ENCODE measurements at places on chromosomes 5 and 9.
A peak's percentile ranks its signal among the peaks of the same experiment; 100 is the strongest.

DNA sequence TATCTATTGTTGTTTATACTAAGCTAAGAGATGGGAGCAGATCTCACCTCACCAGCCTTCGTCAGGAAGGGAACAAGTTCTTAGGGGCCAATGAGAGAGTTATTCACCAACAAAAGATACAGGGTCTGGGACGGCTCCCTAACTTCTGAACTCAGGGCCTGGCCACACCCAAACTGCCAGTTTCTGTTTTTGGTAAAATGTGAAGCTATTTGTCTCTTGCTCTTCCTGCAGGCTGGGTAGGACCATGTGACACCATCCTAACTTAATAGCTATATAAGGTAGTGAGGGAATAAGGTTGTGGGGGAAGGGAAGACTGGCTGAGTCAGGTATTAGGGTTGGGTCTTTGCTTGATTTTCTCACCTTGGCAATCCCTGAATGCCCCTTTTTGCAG lies 480.5 kb downstream of the KDM4C start:
- DNase-seq, result no peak

- DNase-seq, result no peak
Measured at GRCh38 chr5:154334406-154335064, 111.3 kb upstream of the SAP30L start.

DNA sequence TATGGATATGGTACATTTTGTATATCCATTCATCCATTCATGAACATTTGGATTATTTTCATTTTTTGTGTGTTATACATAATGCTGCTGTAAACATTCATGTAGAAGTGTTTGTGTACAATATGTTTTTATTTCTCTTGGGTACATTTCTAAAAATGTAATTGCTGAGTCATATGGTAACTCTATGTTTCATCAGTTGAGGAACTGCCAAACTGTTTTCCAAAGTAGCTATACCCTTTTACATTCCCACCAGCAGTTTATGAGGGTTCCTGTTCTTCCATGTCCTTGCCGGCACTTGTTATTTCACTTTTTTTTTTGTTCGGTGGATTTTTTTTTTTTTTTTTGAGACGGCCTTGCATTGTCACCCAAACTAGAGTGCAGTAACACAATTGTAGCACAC lies 54.0 kb upstream of the MCCC2 start:
- DNase-seq, result no peak

DNA sequence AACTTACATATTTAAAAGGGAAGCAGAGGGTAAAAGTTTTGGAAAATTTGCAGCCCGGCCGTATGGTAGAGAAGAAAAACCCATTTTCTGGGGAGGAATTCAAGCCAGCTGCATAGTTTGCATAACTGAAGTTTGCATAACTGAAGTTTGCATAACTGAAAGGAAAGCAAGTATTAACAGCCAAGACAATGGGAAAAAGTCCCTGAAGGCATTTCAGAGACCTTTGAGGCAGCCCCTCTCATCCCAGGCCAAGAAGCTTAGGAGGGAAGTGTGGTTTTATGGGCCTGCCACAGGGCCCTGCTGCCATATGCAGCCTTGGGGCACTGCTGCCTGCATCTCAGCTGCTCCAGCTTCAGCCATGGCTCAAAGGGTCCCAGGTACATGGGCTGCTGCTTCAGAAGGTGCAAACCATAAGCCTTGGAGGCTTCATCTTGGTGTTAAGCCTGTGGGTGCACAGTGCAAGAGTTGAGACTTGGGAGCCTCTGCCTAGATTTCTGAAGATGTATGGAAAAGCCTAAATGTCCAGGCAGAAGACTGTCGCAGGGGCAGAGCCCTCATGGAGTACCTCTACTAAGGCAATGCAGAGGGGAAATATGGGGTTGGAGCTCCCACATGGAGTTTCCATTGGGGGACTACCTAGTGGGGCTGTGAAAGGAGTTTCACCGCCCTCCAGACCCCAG lies 36.9 kb upstream of the CXCL14 start:
- no peak for DNase-seq

DNA sequence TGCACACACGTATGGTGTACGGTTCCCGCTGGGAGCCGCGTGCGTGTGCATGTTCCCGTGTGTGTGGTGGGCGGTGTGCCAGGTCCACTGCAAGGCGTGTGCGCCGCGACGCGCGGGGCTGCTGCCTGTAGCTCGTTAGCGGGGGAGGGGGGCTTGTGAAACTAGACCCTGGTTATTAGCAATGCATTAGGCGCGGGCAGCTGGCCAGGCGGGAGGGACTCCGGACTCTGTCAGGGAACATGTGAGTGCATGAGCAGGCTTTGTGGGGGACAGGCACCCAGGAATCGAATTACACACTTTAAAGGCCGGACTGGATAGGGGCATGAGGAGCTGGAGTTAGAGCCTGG lies 32.2 kb upstream of the ENHO start:
- DNase-seq, result no peak

- DNase-seq, result peak; percentile 47
Measured at GRCh38 chr9:98989036-98990000, 45.6 kb downstream of the COL15A1 start.

- DNase-seq, result no peak
Measured at GRCh38 chr5:172389578-172390112, 64.7 kb downstream of the SH3PXD2B start.

DNA sequence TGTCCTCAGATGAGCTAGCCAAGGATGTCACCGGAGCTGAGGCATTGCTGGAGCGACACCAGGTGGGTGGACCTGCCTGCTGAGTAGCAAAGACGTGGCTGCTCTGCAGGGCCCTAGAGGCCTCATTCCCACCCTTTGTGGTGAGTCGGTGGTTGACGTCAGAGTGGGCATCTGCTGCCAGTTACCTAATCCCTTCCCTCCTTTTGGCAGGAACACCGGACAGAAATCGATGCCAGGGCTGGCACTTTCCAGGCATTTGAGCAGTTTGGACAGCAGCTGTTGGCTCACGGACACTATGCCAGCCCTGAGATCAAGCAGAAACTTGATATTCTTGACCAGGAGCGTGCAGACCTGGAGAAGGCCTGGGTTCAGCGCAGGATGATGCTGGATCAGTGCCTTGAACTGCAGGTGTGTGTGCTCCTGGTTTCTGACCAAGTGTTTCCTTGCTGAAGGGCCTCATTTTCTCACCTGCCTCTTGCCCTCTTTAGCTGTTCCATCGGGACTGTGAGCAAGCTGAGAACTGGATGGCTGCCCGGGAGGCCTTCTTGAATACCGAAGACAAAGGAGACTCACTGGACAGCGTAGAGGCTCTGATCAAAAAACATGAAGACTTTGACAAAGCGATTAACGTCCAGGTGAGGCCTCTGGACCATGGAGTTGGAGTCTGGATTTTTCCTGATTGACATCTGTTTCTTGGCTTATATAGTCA lies 48.9 kb downstream of the DYNC2I2 start:
- DNase-seq, result no peak

DNA sequence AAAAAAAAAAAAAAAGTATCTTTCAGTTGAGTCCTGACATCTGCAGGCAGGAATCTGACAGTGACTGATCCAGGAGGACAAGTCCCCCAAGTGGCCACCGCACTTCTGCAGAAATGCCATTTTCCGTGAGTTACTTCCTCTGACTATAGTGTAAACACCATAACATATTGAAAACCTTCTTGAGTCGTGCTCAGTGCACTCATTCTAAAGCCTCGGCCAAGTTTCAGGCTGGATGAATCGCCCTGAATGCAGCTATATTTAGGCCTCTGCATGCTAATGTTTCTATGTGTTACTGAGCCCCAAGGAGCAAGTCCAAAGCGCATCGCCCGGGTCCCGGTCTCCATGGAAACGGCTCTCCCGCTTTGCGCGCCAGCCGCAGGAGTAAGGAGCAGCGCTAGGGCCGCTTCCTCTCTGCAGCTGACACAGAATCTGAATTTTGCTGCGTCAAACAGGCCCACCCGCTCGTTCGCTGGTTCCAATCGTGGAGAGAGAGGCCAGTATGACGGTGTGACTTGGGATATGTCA lies 335.4 kb downstream of the MSX2 start:
- no peak for DNase-seq

GRCh38 chr5:94901191-94901979 lies 282.9 kb downstream of the SLF1 start:
- DNase-seq, result no peak

GRCh38 chr9:90953200-90953599 lies 151.6 kb downstream of the SYK start:
- no peak for DNase-seq

DNA sequence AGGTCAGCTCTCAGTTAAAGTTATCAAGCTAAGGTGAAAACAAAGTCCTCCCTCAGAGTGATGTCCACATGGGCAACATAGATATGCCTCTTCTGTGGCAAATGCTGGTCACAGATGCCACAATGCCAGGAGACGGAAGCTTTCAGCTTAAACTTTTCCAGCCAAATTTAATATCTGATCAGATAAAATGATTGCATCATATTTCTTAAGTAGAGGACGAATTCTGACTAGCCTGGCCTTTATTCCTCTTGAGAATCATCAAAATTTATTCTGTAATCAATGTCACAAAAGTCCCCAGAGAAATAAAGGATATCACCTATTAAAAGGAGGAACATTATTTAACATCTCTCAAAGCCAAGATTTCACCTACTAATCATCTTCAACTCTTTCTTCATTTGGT lies 161.9 kb downstream of the MARCHF11 start:
- DNase-seq, result no peak

- DNase-seq, result no peak
Measured at GRCh38 chr5:158807-159447, 32.4 kb upstream of the LRRC14B start.

GRCh38 chr9:92292338-92293074 lies 991 bp downstream of the IARS1 start:
- no peak for DNase-seq

GRCh38 chr5:17255471-17256021 lies 38.1 kb downstream of the BASP1 start:
- no peak for DNase-seq

GRCh38 chr5:37133939-37134338 lies 115.2 kb downstream of the CPLANE1 start:
- no peak for DNase-seq

DNA sequence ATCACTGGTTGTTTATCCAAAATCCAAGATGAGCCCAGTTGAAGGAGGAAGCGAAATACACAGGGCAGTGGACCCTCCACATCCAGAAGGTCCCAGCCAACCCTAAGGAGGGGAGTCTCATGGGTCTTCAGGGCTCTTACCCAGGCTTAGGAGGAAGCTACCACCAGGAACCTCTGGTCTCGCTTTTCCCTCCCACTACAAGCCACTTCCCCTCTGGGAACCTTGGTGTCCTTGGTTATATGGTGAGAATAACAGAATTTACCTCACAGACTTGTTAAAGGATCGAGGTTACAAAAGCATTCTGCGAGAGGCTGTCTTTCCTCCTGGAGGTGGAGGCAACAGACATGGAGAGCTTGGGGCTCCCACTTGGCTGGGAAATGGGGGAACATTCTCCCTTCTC lies 3.4 kb downstream of the HIGD2A start:
- no peak for DNase-seq

DNA sequence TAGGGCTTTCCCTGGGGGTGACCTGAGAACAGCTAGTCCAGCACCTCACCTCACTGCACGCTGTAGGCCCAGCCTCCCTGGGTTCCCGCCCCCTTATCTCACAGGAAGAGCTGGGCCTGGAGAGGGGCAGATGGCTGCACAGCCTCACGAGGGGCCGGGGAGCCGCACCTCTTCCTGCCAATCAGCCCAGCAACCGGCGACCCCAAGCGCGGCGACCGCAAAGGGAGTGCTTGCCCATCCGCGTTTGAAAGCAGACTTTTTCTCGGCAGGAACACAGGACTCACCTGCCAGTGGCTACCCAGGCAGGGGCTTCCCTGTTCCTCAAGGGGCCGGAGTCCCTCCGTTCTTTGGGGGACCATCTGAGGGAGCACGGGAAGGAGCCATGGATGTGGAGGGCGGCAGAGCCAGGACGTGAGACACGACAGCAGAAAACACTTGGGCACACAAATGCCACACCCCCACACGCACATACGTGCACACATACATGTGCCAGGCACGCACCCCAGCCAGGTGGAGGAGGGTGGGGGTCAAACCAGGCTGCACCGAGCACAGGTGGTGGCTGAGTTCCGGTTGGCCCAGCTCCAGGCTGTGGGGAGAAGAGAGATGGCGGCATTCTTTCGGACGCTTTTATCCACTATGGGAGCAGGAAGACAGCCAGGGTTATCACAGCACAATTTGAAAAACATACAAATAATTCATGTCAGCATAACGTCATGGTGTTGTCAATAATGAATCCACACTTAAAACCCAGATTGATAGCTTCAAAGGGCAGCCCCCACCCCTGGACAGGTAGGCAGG lies 11.3 kb downstream of the TMEM250 start:
- no peak for DNase-seq

- DNase-seq, result no peak
Measured at GRCh38 chr5:135399794-135400542, 937 bp upstream of the MACROH2A1 start.

GRCh38 chr5:133967698-133968203 lies 674 bp downstream of the C5orf15 start:
- DNase-seq, result no peak

DNA sequence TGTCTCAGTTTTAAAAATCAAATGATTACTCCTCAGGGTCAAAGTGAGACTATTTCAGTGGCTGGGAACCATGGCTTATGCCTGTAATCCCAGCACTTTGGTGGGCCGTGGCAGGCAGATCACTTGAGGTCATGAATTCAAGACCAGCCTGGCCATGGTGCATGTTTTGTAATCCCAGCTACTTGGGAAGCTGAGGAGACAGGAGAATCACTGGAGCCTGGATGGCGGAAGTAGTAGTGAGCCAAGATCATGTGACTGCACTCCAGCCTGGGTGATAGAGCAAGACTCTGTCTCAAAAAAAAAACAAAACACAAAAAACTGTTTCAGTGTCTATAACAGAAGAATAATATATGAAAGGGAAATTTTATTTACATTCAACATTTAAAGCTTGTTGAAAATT lies 182.9 kb downstream of the ARHGEF28 start:
- DNase-seq, result no peak

DNA sequence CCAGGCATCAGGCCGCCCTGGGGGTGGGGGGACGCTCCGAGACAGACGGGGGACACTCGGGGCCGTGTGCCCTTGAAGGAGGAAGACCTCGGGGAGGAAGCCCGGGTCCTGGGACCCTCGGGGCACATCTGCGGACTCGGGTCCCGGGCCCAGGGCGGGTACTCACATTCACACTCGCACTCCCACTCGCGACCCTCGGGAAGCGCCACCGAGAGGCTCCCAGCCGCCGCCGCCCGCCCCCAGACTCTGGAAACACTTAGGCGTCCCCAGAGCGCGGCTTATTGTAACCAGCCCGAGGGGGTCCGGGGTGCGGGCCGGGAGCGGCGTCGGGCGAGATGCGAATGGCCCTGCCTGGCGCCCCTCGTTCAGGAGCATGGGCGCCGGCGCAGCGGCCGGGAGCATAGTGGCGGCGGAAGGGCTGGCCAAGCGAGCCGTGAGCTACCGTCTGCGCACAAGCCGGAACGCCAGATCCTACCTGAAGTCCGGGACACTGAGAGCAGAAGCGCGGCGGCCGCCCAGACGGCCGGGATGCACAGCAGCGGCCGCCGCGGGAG lies 559 bp downstream of the ROR2 start:
- no peak for DNase-seq

GRCh38 chr5:126503602-126504104 lies 80.4 kb downstream of the GRAMD2B start:
- DNase-seq, result no peak

GRCh38 chr5:176365351-176366231 lies at the start of gene ARL10:
ARL10 (plus strand) TSS chr5:176365487; CDS start chr5:176365564, 77 bp downstream.
- DNase-seq, result no peak

- DNase-seq, result no peak
Measured at GRCh38 chr5:9440517-9440916, 105.4 kb downstream of the SEMA5A start.

- DNase-seq, result no peak
Measured at GRCh38 chr5:91898898-91899297, 515.8 kb upstream of the ARRDC3 start.

GRCh38 chr5:145292278-145292677 lies 542.9 kb downstream of the PRELID2 start:
- DNase-seq, result no peak

- DNase-seq, result no peak
Measured at GRCh38 chr5:23451156-23451555, 56.3 kb upstream of the PRDM9 start.

All from GOT3 (cell line).